8988T (cell line): ENCODE measurements at places on chromosomes 16 and 17.
A peak's percentile ranks its signal among the peaks of the same experiment; 100 is the strongest.

DNA sequence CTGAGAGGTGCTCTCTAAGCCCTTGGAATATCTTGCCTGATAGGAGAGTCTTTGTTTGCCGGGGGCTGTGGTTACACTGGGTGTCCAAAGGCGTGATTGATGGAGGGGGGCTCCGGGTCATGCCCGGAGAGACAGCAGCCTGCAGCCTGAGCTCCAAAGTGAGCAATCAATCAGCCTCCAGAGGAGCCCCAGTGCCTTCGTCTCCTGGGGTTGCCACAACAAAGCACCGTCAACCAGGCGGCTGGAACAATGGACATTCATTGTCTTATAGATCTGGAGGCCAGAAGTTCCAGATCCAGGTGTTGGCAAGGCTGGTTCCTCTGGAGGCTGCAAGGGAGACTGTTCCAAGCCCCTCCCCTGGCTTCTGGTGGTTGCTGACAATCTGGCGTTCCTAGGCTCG, 24.0 kb upstream of the GINS2 start:
- no peak for DNase-seq

GRCh38 chr17:58109197-58109596, 26.0 kb downstream of the DYNLL2 start:
- DNase-seq: no peak

DNA sequence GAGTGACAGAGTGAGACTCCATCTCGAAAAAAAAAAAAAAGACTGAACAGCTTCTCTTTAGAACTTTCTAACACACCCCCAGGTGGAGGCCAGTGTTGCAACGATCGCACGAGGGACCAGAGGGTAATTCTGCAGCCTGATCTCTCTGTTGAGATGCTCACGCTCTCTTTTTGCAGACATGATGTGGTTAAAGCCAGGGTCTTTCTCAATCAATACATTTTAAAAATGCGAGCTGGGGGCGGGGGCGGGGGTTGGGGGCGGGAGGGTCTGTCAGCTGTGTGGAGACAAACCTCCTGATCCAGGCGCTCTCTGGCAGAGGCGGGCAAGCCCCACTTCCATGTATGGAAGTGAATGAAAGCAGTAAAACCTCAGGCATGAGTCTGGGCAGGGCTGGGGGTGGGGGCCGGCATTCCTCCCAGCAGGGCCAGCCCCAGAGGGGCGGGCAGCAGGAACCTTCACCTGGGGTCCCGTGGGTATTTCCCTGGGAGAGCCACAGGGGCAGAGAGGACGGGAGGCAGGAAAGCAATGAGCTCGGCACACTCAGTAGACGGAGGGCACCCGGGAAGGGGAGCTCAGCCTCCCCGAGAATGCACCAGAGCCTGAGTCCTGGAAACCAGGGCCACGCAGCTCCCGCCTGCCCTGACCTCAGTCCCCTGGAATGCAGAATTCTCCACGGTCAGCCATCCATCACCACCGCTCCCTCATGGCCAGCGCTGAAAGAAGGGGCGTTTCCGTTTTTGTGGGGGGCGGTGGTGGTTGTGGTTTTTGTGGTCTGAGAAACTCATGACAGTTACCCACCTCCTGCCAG, 28.0 kb downstream of the NXN start:
- peak; percentile 75 for DNase-seq

DNA sequence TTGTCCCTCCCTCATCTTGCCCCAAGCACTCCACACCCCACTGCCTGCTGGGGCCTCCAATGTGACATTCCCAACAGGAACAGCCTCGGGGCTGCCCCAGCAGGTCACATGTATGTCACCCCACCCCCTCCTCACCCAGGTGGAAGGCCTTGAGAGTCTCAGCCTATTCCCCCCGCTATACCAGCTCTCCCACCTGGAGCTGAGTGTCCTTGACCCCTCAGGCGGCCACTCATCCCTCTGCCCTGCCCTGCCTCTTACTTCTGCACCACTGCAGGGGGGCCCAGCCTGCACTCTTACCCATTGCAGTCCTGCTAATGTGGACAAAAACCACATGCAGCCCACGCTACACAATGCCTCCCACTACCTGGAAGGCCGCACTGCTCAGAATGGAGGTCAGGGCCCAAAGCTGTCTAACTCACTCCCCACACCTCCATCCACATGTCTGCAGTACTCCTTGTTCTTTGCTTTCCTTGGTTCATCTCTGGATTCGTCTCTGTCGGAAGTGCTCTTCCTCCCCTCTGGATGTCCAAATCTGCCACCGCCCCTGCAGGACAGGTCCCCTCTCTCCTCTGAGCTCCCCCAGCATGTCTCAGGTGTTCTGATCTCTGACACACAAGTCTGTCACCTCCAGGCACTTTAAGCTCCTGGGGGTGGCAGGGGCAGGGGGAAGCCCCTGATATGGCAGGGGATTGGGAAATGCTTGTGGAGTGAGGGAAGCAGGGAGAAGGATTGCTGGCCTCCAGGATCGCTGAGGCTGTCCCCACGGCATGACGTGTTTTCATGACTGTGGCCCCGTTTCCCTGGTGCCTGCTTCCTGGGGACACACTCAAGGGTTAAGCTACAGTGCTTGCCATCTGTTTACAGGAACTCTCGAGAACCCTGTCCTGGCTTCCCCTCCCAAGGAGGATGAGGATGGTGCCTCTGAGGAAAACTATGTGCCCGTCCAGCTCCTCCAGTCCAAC, 20.8 kb downstream of the TRPV2 start:
- no peak for DNase-seq

- DNase-seq: no peak
Observed at GRCh38 chr16:10189861-10190390, 7.7 kb upstream of the GRIN2A start.

DNA sequence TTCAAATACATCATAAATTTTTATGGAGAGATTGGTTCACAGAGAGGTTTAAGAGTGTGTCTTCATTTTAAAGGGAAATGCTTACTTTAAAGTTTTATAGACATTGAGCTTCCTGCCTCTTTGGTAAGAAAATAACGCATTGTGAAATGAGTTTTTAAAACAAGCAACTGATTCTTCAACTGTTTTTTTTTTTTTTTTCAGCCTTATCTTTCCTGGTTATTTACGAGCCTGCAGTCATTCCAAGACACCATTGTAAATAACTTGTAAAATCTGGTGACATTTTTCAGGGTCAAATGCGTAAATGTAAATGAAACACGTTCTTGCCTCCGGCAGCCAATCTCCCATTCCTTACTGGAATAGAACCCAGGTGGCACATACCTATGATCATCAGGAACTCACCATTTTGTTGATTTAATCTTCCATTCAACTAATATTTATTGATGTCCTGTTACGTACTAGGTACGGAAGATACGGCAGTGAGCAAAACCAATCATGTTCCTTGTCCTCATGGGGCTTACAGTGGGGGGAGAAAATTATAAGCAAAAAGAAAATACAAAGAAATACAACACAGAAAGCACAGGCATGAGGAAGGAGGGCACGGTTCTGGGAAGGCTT, 33.2 kb upstream of the CDYL2 start:
- DNase-seq: no peak

- no peak for DNase-seq
Observed at GRCh38 chr17:1007310-1008007, 10.5 kb downstream of the TIMM22 start.

DNA sequence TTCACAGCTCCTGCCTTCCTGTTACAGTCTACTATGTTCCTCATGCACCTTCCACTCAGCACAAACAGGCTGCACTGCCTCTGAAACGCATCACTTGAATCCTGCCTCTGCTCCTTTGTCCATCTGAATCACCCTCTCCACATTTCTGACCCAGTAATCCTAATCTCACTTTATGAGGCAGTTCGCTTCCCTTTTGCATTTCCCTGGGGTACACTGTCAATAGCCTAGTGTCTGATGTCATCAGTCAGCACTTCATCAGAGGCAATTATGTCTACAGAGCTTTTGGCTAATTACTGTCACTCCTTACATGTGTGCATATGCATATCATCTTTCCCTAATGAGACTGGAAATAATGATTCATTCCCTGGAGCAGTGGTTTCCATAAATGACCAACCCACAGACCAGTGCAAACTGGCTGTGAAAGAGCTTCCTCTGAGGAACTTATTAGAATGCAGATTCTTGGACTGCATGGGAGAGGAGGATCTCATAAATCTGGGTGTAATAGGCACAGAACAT, 23.6 kb downstream of the CA4 start:
- DNase-seq: no peak

DNA sequence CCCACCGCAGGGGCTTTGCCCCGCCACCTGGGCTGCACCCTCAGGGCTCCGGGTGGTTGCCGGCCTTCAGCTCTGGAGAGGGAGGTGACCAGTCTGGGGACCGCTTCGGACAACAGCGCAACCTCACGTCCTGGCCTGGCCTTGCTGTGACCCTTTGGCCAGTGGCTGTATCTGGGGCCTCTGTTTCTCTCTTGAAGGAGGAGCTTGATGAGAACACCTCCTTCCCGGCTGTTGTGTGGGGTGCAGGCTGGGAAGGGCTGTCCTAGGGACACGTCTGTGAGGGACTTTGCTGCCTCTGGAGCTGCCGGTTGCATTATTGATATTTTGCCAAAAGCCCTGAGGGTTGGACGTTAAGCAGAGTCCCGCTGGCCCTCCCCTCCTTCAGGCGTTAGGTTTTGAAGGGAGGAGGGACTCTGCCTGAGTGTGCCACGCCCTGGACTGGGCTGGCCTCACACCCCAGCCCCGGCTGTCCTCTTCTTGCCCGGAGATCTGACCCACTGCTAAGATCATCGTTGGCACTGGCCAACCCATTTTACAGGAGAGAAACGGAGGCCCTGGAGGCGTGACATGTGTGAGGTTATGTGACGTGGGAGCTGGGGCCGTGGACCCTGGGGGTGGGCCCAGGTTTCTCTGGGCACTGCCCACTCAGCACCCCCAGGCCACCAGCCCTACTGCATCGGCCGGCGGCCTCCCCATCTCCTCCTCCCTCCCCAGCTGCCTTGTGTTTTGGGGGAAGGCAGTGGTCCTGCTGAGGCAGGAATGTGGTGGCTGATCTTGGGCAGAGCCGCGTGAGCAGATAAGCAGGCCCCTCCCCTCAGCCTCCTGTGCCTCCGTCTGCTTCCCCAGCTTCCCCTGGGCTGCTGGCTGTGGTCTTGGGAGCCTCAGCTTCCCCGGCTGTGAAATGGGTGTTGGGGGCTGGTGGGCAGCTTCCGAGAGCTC, 8.5 kb downstream of the ZFPM1 start:
- no peak for DNase-seq
